Breast epithelium (tissue), 4 donors: ENCODE measurements at places on chromosomes 6 and 20. TPM values are rescaled to one million over a fixed set of nuclear protein-coding genes. Genes with fewer than 3 reads are reported as not detected.
A peak's percentile ranks its signal among the peaks of the same experiment; 100 is the strongest.

DNA sequence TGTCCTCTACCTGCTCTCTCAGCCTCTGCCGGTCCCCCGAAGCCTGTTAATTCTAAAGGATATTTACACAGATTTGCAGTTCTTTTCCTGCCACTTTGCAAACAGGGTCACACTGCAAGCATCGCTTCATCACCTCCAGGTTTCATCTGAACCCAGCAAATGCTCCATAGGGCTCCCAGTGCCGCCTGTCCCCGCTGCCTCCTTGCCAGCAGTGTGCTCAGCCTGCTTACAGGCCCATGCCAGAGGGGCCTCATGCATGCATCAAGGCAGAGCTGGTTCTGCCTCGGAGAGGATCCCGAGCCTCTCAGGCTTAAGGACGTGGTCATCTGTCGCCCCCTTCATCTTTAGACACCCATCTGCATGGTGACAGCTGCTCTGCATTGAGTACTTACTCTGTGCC lies 10.5 kb downstream of the SIRPA start:
- DNase-seq = no peak

DNA sequence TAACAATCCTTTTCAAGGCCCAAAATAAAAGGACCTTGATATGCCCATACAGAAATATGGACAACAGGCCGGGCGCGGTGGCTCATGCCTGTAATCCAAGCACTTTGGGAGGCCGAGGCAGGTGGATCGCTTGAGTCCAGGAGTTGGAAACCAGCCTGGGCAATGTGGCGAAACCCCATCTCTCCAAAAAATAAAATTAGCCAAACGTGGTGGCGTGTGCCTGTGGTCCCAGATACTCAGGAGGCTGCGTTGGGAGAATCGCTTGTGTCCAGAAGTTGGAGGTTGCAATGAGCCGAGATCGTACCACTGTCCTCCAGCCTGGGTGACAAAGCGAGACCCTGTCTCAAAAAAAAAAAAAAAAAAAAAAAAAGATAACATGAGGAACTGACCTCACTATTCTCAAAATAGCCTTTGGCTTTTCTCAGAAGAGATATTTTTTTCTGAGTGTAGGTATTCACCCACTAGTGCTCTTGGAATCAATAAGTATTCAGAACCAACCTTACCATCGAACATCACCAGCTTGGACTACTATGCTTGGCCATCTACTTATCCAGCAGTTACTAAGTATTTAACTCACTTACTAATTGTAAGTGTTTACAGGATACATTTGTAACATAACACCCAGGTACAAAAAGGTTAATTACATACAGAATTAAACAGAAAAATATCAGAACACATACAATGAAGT lies 99.2 kb downstream of the OR2B2 start:
- no peak for DNase-seq

DNA sequence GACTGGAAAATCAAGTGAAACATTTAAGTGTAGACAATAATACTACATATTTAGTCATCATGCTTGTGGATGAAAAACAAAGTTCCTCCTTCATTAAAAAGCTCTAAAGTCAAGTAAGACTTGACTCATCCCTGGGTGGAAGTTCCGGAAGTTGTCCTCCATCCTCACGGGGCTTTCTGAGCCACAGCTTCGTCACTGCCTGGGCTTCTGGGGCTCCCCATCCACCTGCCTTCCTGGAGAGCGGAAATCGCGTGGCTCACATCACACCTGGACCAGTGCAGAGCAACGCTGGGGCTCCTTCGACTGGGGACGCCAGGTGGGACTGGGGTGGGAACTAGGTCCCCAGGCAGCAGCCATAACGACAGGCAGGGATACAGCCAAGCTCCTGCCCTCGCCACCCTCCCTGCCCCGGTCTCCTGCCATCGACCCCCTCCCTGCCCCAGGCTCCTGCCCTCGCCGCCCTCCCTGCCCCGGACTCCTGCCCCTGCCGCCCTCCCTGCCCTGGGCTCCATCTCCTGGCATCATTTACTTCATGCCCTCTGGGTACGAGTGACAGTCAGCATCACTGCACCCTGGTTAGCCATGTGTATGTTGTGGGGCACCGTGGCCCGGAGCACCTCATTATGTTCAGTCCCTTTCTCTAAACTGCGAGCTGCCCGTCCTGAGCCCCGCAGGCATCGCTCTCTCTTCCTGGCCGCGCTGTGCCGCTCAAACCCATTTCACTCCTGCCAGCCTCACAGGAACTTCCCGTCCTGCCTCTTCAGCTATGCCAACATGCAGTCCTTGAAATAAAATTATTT lies 12.9 kb downstream of the THBS2 start:
- DNase-seq = peak; percentile 40

DNA sequence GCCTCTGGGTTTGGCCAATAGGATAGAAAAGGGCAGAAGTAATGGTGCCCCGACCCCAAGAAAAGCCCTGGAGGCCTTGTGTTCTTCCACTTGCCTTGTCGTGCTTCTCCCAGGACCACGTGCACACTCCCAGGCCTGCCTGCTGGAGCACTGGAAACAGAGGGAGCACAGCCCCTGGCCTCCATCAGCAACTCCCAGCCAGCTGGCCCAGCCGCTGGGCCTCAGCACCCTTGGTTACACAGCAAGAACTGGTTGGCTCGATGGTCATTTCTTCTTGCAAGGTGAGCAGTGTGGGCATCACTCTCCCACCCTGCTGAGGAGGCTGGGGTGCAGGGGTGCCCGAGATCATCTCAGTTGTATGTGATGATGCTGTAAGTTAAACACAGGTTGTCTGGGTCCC lies 69.2 kb upstream of the CST7 start:
- no peak for DNase-seq

DNA sequence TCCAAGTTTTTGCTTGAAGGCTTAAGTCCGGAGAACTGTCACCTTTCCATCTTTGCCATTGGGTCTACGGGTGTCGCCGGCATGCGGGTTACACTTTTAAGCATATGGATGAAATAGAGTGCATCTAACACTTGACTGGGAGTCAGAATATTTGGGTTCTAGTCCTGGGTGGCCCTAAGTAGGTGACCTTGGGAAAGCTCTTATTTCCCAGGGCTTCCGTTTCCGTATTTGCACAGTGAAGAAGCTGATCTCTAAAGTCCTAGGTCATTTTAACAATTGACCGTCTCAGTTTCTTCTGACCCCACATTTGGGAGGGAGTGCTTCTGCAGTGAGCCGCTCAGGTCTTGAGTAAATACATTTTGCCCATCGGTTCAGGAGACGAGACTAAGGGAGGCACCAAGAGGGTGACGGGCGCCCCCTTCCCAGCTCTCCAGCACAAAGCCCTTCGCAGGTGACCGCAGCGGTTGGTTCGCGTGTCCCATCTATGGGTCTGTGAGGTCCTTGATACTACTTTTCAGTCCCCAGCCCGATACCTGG lies 651 bp upstream of the BLTP3A start:
- peak; percentile 25 for DNase-seq

- DNase-seq = no peak
These were observed 78.5 kb downstream of the CBFA2T2 start for GRCh38 chr20:33568378-33568777.

- no peak for DNase-seq
These were observed 256.1 kb upstream of the KCNQ5 start for GRCh38 chr6:72365773-72366172.

GRCh38 chr6:119313937-119314884 lies 35.4 kb downstream of the MAN1A1 start:
- DNase-seq = no peak

DNA sequence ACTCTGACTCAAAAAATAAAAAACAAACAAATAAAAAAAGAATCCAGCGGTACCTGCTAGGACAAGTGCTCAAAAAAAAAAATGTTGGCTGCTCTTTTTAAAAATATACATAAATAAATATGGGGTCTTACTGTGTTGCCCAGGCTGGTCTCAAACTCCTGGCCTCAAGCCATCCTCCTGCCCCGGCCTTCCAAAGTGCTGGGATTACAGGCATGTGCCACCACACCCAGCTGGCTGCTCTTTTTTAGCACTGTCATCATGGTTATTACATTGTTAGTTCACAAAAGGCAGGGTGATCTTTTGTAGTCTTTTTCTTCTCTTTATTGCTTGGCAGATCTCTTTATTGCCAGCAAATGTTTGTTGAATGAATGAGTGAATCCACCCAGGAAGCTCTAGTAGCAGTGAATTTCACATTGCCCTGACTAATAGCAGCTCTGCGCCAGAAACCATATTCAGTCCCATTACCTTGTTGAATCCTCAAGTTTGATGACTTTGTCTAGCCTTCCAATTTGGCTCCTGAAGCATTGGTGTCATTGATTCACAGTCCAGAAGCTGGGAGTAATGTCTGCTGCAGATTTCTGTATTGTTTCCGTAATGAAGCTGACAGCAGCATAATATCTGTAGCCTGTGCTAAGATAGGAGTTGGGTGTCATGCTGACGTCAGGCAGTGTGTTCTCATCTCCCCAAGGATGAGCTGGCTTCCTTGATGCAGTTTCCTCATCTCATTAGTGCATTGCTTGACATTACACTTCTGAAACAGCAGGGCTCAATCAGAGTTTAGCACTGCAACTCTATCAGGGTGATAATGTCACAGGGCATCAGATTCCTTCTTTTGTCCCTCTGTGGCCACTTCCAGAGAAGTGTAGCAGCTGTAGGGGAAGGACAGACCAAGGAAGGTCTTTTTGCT lies 84.9 kb upstream of the TGM3 start:
- DNase-seq = no peak

DNA sequence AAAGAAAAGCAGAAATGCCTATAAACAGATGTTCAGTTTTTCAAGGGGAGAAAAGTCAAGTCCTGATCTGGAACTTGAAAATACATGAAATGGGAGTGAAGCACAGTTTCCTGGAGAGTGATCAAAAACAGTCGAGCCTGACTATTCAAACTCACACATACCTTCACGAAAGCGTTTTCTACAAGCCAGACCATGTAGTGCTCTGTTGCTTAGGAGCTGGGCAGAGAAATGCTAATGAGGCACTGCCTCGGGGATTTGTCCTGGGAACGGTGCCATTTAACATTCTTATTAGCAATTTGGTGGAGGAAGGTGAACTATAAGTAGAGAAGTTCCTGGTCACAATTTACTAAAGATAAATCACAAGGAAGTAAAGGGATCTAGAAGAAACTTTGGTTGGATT lies 5.9 kb downstream of the NHSL1 start:
- peak; percentile 82 for DNase-seq

DNA sequence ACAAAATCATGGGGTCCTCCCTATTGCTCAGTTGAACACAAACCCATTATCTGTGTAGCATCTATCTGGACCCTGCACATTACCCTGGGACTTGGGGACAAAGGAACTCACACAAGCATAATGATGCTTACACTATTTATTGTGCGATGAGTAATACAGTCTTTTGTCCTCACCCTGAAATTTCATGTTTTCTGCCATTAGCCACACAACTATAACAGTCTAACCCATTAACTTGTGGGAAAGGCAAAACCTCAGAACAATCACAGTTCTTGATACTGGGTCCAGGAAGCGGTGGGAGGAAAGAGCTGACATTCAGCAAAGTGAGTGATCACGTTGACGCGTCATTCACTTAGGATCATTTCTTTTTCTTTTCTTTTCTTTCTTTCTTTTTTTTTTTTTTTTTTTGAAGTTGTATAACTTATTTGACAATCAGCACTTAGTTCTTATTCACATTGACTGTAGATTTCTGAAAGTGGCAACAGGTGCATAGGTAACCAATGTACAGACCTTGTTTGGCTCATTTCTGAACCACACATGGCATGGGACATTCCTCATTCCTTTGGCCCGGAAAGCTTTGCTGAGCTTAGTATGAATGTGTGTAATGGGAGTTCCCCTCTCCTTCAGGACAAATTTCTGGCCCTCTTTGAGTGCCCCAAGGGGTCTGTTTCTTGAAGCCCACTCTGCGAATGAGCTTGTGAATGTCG lies 94.8 kb upstream of the CNKSR3 start:
- DNase-seq = no peak

GRCh38 chr6:158028876-158029275 lies 47.2 kb downstream of the SYNJ2 start:
- no peak for DNase-seq

DNA sequence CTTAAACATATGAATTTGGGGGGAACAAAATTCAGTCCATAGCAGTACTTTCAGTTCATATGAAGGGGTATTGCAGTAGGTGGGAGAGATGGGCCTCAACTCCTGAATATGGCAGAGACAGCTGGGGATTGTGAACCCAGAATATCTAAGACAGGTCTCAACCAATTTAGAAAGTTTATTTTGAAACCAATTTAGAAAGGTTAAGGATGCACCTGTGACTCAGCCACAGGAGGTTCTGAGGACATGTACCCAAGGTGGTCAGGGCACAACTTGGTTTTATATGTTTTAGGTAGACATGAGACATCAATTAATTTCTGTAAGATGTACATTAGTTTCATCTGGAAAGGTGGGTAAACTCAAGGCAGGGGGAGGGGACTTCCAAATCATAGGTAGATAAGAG lies 59.5 kb downstream of the MYO6 start:
- no peak for DNase-seq

DNA sequence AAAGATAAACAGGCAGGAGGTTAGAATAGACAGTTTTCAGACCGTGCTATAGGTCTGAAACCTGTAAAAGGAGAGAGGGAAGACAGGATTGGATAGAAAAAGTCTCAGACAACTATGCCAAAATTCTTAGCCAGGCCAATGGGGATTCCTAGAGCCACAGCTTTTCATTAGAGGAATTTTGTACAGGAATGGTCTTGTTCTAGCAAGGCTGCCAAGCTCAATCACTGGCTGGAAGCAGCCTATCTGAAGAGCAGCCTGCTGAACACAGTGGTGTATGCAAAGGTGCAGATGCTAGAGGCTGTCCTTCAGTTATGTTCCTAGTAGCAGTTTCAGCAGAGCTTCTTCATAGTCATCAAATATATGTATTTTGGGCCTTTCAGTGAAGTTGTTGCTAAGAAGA lies 313.1 kb downstream of the GRIK2 start:
- DNase-seq = no peak

DNA sequence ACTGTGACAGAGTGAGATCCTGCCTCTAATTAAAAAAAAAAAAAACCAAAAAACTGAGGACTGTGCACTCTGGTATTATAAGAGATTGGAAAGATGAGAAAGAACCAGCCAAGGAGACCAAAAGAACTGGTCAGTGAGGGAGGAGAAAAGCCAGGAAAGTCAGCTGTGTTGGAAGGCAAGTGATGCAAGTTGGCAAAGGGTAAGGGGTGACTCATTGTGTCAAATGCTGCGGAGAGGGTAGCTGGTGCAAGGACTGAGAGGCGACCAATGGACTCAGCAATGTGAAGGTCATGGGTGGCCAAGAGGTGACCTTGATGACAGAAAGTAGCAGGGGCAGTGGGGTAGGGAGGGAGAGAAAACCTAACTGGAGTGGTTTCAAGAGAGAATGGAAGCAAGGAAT lies 27.4 kb upstream of the LRRN4 start:
- no peak for DNase-seq

DNA sequence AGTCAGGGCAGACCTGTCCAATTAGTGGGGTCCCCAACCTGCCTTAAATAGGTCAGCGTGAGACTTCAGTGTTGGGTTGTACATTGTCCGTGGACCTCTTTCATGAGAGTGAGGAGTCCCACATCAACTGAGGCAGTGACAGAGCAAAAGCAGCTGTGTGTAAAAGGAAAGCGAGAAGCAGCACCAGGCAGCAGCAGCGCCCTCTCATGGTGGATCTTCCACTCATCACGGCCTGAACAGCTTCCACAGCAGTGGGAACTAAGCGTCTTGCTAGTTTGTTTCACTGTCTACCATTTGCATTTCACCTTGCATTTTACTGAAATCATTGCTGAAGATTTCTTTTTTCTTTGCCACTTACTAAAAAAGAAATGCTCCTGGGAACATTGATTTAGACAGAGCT lies 333.8 kb downstream of the PKHD1 start:
- no peak for DNase-seq

FAM83C gene
- 0.15 TPM for total RNA-seq

SYNDIG1 gene
- 0.48 TPM for total RNA-seq

LY6G5C gene
- total RNA-seq = 0.64 TPM

RSPO3 gene
- total RNA-seq = 23.3 TPM

DPPA5 gene
- not detected for total RNA-seq
